ENCODE measurements at places on chromosomes 4 and X.

GRCh38 chr4:83128240-83128929 lies 13.9 kb upstream of the PLAC8 start:
- no peaks in the 10 kb centered on the region for H3K4me1 ChIP-seq
- H3K27me3 ChIP-seq: no peaks in the 10 kb centered on the region
- no peak overlapping the region for H3K4me3 ChIP-seq
- no peaks in the 10 kb centered on the region for H3K36me3 ChIP-seq
- peak; percentile 87 for DNase-seq

GRCh38 chrX:12901486-12901885 lies 4.9 kb upstream of the TLR8 start:
- H3K27ac ChIP-seq: no peak overlapping the region
- no peaks in the 10 kb centered on the region for H3K36me3 ChIP-seq
- H3K4me1 ChIP-seq: no peaks in the 10 kb centered on the region
- H3K4me3 ChIP-seq: no peak overlapping the region

DNA sequence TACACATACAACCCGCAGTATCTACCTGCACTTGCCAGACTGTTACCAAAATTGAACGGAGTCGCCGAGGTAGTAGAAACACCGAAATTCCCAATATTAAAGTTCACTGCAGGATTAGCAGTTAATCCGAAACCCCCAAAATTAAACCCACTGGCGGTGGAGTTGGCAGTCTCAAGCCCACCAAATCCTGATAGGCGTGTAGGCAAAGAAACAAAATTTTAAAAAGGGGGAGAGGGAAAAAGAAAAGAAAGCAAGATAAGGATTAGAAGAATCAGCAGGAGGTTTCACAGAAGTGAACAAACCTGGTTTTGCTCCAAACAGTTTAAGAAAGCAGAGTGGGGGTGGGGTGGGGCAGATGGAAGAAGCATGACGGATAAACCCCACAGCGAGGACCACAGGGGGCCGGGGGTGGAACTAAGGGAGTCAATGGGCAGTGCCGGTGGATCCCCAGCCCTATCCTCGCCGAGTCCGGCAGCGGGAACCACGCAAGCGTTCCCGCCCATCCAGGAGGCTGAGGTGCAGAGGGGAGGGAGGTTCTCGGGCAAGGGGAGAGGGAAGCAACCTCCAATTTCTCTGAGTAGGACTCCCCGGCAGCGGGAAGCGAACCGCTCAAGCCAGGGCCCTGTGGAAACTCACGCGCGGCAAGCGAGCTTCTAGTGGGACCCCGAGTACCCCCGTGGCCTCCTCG lies 599 bp downstream of the NUP54 start:
- H3K27ac ChIP-seq: peak overlapping the region; percentile 78
- no peaks in the 10 kb centered on the region for H3K27me3 ChIP-seq
- peak; percentile 88 for DNase-seq
- peak overlapping the region; percentile 74 for H3K4me3 ChIP-seq
- no peaks in the 10 kb centered on the region for H3K36me3 ChIP-seq

GRCh38 chr4:113446019-113446418 lies 315.5 kb downstream of the CAMK2D start:
- DNase-seq: peak; percentile 64
- H3K4me3 ChIP-seq: no peak overlapping the region
- H3K4me1 ChIP-seq: peaks cover 2% of the 10 kb centered on the region

DNA sequence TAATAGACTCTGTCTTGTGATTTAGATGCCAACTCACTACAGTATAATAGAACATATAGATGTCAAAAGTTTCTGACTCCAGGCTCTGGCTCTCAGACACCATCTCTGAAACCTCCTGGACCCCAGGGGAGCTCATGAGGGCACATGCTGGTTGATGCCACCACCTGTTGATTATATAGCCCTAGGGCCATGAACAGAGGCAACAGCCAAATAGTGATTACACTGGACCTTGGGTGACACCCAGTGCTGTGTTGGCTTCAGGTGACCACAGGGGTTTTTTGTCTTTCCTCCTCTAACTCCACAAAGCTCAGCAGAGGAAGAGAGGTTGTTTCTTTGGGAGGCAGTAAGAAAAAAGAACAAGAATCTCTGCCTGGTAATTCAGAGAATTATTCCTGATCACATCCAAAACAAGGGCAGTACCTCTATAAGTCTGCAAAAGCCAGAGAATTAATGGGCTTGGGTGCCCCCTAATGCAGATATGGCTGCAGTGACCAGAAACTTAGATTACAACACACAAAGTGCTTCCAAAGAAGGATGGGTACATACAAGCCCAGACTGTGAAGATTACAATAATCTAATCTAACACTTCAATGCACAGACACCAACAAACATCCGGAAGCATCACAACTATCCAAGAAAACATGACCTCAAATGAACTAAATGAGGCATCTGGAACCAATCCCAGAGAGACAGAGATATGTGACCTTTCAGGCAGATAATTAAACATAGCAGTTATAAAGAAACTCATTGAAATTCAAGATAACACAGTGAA lies 1920.6 kb downstream of the ARAP2 start:
- H3K36me3 ChIP-seq: no peaks in the 10 kb centered on the region
- H3K27me3 ChIP-seq: no peaks in the 10 kb centered on the region
- no peak overlapping the region for H3K27ac ChIP-seq
- H3K4me1 ChIP-seq: no peaks in the 10 kb centered on the region

GRCh38 chr4:145179281-145179860 lies 1.0 kb downstream of the OTUD4 start:
- H3K4me3 ChIP-seq: peak overlapping the region; percentile 89
- DNase-seq: peak; percentile 70
- no peaks in the 10 kb centered on the region for H3K36me3 ChIP-seq
- H3K27ac ChIP-seq: peak overlapping the region; percentile 65
- no peaks in the 10 kb centered on the region for H3K27me3 ChIP-seq
- H3K4me1 ChIP-seq: peaks cover 4% of the 10 kb centered on the region

- peak overlapping the region; percentile 85 for H3K27ac ChIP-seq
- no peaks in the 10 kb centered on the region for H3K27me3 ChIP-seq
- peak overlapping the region; percentile 79 for H3K4me3 ChIP-seq
- no peaks in the 10 kb centered on the region for H3K36me3 ChIP-seq
- H3K4me1 ChIP-seq: peaks cover 4% of the 10 kb centered on the region
These were observed 578 bp downstream of the DCUN1D4 start for GRCh38 chr4:51843309-51844152.

DNA sequence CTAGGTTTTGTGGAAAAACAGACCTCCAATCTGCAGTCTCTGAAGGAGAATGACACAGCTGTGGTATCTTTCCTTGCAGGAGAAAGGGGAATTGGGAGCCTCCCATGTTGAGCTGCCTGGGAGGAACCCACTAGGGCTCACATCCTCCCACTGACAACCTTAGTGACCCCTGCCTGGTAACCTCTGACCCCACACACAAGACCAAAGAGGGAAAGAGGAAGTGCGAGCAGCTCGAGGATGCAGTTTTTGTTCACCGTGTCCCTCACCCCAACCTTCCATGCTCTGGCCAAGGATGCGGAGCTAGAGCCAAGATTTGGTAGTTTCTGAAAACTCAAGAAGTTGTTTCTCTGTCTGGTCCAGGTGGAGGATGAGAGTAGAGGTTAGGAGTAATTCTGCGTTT lies 5.4 kb upstream of the ZXDA start:
- DNase-seq: no peak
- no peaks in the 10 kb centered on the region for H3K27me3 ChIP-seq
- no peaks in the 10 kb centered on the region for H3K4me1 ChIP-seq
- no peaks in the 10 kb centered on the region for H3K36me3 ChIP-seq

GRCh38 chr4:80343887-80344286 lies 8.4 kb downstream of the CFAP299 start:
- no peaks in the 10 kb centered on the region for H3K27me3 ChIP-seq
- H3K27ac ChIP-seq: no peak overlapping the region
- DNase-seq: no peak
- no peak overlapping the region for H3K4me3 ChIP-seq

- H3K4me1 ChIP-seq: no peaks in the 10 kb centered on the region
- DNase-seq: peak; percentile 49
- no peak overlapping the region for H3K27ac ChIP-seq
- H3K27me3 ChIP-seq: no peaks in the 10 kb centered on the region
- no peak overlapping the region for H3K4me3 ChIP-seq
These were observed 102.8 kb downstream of the NAF1 start for GRCh38 chr4:163063891-163064290.

DNA sequence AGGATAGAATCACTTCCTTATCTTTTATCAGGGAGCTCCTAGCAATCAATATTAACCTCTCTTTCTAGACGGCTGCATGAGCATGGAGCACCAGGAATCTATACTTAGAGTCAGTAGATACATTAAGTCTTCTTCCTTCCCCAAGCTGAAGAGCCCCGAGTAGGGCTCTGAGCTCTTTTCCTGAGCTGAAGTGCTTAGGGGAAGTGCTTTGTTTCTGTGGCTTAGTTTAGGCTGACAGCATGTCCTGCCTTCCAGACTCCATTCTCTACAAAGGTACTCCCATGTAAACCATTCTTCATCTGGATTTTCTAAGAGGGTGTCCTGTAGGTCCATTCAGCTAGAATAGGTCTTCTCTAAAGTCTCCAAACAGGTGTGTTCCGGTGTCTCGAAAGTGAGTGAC lies 127.5 kb upstream of the AFF2 start:
- H3K4me1 ChIP-seq: no peaks in the 10 kb centered on the region
- H3K27ac ChIP-seq: no peak overlapping the region
- no peaks in the 10 kb centered on the region for H3K36me3 ChIP-seq
- H3K4me3 ChIP-seq: no peak overlapping the region
- H3K27me3 ChIP-seq: no peaks in the 10 kb centered on the region

- H3K36me3 ChIP-seq: no peaks in the 10 kb centered on the region
- peaks cover 4% of the 10 kb centered on the region for H3K27me3 ChIP-seq
- H3K4me1 ChIP-seq: no peaks in the 10 kb centered on the region
- no peak for DNase-seq
- no peak overlapping the region for H3K27ac ChIP-seq
These were observed 11.3 kb downstream of the DOCK11 start for GRCh38 chrX:118506805-118507480.

DNA sequence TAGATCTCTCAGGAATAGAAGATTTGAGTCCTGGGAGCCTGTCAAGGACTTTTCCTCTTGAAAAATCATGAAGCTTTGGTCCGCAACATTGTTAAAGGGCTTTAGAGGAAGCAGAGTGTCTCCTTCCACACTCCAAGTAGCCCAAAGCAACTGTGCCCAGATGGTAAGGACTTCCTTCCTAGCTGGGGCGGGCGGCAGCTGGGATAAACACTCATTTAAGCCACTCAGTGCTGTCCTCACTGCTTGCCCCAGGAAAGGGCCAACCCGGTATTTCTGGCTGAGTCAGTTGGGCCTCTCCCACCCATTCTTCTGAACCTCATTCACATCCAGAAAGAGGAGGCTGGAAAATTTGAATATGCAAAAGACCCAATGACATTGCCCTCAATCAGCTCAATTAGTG lies 144.3 kb downstream of the CHIC2 start:
- no peak overlapping the region for H3K4me3 ChIP-seq
- H3K36me3 ChIP-seq: no peaks in the 10 kb centered on the region
- H3K4me1 ChIP-seq: no peaks in the 10 kb centered on the region
- H3K27me3 ChIP-seq: peaks cover 6% of the 10 kb centered on the region

- H3K36me3 ChIP-seq: no peaks in the 10 kb centered on the region
- DNase-seq: no peak
- no peak overlapping the region for H3K27ac ChIP-seq
- peaks cover 1% of the 10 kb centered on the region for H3K4me1 ChIP-seq
These were observed 58.9 kb downstream of the HOPX start for GRCh38 chr4:56622176-56622575.

- no peaks in the 10 kb centered on the region for H3K36me3 ChIP-seq
- H3K4me1 ChIP-seq: no peaks in the 10 kb centered on the region
- H3K27ac ChIP-seq: no peak overlapping the region
- no peak overlapping the region for H3K4me3 ChIP-seq
These were observed 16.0 kb upstream of the TLR8 start for GRCh38 chrX:12890467-12890866.

- no peaks in the 10 kb centered on the region for H3K4me1 ChIP-seq
- H3K4me3 ChIP-seq: no peak overlapping the region
- H3K27me3 ChIP-seq: no peaks in the 10 kb centered on the region
- no peaks in the 10 kb centered on the region for H3K36me3 ChIP-seq
- peak; percentile 25 for DNase-seq
These were observed 256.3 kb downstream of the CENPC start for GRCh38 chr4:67288964-67289363.

- H3K27ac ChIP-seq: no peak overlapping the region
- H3K36me3 ChIP-seq: no peaks in the 10 kb centered on the region
- DNase-seq: no peak
- H3K4me1 ChIP-seq: no peaks in the 10 kb centered on the region
These were observed 648.1 kb downstream of the MID1IP1 start for GRCh38 chrX:39449352-39449751.

DNA sequence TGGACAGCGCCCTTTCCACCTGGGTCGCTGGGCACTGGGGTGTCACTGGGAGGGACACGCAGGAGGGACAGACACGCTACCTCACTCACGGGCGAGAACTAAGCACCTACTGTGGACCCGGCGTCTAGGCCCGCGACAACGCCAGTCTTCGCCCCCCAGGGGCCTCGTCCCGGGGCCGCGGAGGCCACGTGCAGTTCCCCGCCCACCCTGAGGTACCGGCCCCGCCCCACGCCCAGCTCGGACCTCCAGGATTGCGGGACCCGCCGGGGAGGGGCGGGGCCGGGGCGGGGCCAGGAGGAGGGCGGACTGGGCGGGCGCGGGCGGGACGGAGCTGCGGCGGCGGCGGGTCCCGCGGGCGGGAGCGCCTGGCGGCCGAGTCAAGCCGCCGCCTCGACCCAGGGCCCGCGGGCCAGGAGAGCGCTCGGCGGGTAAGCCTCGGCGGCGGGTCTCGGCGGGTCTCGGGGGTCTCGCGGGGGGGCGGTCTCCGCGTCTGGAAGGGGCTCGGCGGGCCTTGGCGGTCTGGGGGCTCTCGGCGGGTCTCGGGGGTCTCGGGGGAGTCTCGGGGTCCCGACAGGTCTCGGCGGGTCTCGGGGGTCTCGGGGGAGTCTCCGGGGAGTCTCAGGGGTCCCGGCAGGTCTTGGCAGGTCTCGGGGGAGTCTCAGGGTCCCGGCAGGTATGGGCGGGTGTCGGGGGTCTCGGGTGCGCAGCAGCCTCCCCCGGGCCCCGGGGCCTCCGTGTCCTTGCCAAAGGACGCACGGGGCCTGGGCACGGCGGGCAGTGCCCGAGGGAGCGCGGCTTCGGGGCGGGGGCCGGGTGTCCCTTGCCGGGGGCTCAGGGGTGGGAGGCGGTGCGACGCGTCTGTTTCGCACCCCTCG lies at the start of gene SH3BP2:
Gene SH3BP2, plus strand, starts transcription at position 375 of the 875 bp plus-strand sequence. CDS start 27,533 bp downstream, outside the sequence.
- DNase-seq: peak; percentile 72
- H3K4me3 ChIP-seq: peak within 1 kb of the TSS; percentile 78
- H3K27ac ChIP-seq: peak within 1 kb of the TSS; percentile 63
- H3K36me3 ChIP-seq: peaks cover 18% of the 10 kb centered on the region
- peaks cover 52% of the 10 kb centered on the region for H3K4me1 ChIP-seq

DNA sequence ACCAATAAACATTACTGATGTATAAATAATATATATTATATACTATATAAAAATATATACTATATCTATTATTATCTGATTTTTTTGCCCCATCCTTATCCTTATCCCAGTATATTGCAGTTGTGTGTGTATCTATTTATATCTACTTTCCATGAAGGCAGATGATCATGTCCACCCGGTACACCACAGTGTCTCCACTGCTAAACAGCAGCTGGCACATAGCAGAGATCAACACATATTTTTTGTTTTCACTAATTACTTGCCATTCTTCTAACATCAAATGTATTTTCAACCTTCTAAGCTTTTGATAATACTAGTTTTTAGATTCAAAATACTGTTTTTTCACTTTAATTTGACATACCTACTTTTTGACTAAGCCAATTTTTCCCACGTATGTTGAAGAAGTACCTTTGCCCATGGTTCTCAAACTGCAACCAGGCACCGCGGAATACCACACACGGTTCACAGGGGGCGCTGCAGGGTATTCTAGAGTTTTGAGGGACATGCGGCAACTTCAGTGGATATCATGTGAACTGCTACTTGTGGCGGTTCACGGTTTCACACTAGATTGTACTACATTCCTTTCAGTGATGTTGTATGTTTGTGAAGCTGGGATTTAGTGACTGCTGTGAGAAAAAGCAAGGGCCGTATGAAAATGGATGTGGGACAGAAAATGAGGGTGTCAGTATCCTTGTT lies 182.5 kb upstream of the NPY2R start:
- no peaks in the 10 kb centered on the region for H3K27me3 ChIP-seq
- DNase-seq: no peak
- no peaks in the 10 kb centered on the region for H3K36me3 ChIP-seq

Data from mesenchymal stem cell (in vitro differentiated cells and primary cell).